HuH-7.5 (cell line): ENCODE measurements at places on chromosomes 1 and 21.

DNA sequence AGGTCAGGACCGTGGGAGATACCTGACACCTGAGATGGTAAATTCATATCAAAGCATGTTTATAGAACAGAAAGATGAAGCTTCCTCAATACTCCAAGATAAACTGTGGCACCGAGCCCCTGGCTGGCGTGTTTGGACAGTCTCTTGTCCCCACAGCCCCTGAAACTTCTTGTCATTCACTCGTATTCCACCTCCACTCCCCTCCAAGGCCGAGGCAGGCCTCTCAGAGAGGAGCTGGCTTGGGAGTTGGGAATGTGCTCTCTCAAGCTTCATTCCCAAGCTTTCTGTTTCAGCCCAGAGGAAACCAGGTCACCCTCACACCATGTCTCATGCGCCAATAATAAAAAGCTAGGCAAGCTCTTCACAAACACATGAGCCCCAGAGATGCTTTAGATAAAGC is 86.1 kb downstream of the NPHP4 start:
- DNase-seq, result no peak

DNA sequence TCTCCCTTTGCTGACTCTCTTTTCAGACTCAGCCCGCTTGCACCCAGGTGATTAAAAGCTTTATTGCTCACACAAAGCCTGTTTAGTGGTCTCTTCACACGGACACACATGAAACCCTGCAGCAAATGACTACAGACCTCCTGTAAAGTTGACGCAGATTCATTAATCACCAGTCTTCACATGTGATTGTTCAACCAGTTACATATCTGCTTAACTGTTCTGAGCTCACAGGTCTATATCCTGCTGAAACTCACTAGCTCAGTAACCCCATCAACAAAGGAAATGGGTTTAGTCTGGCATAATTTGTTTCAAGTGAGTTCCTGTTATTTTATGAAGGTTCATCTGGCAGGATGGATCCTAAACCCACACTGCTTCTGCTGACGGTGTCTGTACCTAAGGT is 68.4 kb upstream of the GJA8 start:
- DNase-seq, result no peak

- DNase-seq, result no peak
These were observed 157.4 kb downstream of the TNFSF18 start for GRCh38 chr1:172893146-172893841.

GRCh38 chr1:78092643-78093042 is 46.9 kb downstream of the GIPC2 start:
- DNase-seq, result no peak

DNA sequence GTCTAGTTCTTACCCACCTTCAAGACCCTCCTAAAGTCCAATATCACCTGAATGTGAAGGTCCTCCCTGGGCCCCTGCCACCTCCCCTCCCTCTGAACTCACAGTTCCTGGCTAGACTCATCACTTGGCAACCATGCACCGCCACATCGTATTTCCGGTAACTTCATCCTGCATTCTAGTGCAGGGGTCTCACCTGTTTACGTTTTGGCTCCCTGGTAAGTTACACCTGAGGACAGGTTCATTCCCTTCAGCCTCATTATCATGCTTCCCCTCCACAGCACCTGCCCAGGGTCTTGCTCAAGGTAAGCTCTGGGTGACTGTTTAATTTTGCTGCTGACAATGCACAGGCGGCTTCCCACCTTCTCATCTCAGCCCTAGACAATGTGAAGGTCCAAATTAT is 93.1 kb downstream of the MIS18A start:
- no peak for DNase-seq

DNA sequence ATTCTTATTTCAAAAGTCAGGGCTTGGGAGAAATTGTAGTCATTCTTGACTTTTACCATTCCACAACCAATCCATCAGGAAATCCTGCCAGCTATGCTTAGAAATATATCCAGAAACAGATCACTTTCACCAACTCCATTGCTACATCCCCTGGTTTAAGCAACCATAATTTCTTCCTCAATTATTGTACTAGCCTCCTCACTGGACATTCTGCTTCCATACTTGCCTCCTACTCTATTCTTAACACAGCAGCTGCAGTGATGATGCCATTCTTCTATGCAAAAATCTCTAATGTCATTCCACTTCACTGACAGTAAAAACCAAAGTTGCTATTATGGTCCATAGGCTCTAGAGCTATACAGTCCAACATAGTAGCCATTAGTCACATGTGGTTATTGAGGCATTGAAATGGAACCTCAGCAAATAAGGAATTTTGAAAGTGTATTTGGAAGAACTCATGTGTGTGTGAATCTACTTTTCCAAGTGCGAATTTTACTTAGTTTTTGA is 110.7 kb upstream of the KIAA0040 start:
- no peak for DNase-seq

GRCh38 chr1:221880182-221880581 is 138.3 kb upstream of the DUSP10 start:
- no peak for DNase-seq

- peak; percentile 10 for DNase-seq
These were observed 51.8 kb downstream of the SLC44A5 start for GRCh38 chr1:75559136-75559535.

- DNase-seq, result no peak
These were observed 799.3 kb upstream of the CXADR start for GRCh38 chr21:16713331-16714117.
